Fibroblast of skin of left biceps (primary cell): ENCODE measurements at places on chromosomes 5 and 9.

GRCh38 chr9:20884985-20885593 lies 146.4 kb downstream of the HACD4 start:
- no peak for DNase-seq

DNA sequence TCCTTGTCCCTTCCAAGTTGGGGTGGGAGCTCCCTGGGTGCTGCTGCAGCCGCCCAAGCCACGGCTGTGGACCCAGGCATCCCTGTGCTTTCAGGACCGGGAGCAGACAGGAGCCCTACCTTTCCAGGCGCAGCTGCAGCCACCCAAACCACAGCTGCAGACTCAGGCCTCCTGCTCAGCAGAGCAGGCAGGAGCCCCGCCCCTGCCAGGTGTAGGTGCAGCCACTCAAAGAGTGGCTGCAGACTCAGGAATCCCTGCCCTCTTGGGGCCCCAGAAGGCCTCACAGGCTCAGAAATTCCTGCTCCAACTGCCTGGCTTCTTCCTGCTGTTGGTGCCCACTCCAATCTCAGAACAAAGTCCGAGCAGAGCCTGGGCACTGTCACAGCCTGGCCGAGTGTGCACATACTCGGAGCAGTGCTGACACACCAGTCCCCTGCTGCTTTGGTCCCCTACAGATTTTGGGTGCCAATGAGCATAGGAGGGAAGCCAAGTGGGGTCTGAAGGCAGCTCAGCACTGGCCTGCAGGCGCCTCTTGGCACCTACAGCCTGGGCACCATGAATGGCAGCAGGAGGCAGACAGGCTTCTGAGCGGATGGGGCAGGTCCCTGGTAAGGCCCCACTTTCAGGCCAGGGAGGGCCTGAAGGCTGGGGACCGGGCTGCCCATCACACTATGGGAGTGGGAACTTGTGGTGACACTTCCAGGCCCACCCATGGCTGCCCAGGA lies 6.0 kb upstream of the TESK1 start:
- DNase-seq: no peak

GRCh38 chr9:114246558-114246957 lies 76.3 kb upstream of the ORM1 start:
- DNase-seq: peak; percentile 88

DNA sequence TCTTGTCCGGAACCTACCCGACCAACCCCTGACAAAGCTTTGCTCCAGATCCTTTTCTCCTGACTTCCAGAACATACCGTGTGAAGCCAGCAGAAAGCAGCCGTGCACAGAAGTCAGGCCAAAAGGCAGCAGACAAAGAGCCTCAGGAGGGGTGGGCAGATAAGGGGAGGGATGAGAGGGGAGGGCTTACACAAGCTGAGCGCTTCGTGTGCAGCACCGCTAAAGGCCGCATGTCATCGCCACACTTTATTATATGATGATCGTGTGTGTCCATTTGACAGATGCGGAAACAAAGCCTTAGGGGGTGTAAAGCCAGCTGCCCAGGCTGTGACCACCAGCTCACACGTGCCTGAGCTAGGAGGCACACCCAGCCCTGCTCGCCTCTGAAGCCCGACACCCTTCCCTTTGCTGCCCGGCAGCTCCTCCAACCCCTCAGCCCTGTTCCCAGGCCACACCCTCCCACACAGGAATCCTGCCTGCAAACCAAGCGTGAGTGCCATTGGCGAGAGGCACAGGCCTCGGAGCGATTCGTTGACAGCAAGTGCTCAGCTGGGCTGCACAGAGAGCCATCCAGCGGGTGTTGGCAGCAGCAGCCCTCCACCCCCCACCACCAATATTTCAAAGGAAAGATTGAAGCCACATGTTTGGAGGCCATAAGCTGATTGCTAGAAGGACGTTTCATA lies 170.5 kb upstream of the SMIM23 start:
- DNase-seq: no peak

DNA sequence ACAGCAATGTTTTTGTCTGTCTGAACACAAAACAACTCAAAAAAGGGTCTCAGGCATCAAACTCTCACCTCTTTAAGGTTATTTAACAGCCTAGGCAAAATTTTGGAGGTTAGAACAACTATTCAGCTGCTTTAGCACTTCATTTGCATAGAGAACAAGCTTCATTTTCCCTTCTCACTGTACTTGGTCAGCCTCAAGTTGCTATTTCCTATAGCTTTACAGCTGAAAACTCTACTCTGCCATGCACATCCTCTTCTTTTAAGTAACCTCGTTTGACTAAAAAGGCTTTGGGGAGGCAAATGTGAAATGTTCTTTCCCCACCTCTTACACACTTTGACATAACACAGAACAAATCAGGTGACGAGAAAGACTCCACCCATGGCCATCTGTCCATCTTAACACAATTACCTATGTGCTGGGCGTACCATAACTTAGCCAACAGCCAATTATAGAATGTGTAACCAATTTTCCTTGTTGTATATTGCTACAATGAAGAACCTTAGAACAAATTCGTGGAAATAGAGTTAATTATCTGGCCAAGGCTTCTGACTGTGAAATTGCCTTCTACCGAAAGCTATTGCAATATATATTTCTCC lies 195.7 kb downstream of the DCP2 start:
- no peak for DNase-seq

- no peak for DNase-seq
These were observed 6.9 kb downstream of the C7 start for GRCh38 chr5:40916226-40916625.

GRCh38 chr5:154286557-154286956 lies 96.0 kb downstream of the GALNT10 start:
- no peak for DNase-seq

DNA sequence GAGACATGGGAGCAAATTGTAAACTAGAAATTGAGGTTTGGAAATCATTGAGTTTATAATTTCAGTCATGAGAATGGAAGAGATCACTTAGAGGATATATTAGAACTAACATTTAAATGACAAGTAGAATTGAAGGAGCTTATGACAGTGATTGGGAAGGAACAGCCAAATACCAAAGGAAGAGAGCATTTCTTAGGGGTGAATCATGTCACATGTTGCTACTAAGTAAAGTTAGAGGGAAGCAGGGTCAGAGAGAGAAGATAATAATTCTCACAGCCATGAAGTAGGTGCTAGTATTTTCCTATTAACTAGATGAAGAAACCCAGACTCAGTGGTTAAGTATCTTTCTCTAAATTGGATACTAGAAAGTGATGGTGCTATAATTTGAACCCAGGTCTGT lies 59.3 kb downstream of the COMMD10 start:
- no peak for DNase-seq

- no peak for DNase-seq
These were observed 126.7 kb downstream of the MED10 start for GRCh38 chr5:6251565-6252102.

- DNase-seq: no peak
These were observed 95.5 kb upstream of the ERBIN start for GRCh38 chr5:65830856-65831255.

DNA sequence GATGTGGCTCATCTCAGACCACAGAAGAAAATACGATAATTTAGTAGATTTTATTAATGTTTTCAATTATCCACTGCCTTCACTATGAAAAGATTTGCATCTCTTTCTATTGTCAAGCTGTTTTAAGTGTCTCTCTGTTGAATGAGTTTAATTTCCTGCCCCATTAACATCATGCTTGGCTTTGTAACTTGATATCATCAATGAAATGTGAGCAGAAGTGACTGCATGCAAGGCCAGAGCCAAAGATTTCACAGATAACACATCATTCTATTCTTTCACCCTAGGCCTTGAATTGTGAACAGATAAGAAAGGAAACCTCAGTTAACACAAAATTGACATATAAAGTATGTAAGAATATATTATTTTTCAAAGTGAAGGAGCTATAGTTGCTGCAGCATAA lies 986.4 kb upstream of the CDH18 start:
- DNase-seq: no peak

- DNase-seq: no peak
These were observed 8.1 kb downstream of the SEC24A start for GRCh38 chr5:134656690-134657089.
